Cerebellum (tissue), 4 donors: ENCODE measurements at places on chromosomes 7 and 10.

GRCh38 chr7:104901240-104901619, 112.8 kb upstream of the KMT2E start:
- DNase-seq, result no peak

GRCh38 chr10:113410618-113411017, 142.2 kb upstream of the HABP2 start:
- no peak for DNase-seq

DNA sequence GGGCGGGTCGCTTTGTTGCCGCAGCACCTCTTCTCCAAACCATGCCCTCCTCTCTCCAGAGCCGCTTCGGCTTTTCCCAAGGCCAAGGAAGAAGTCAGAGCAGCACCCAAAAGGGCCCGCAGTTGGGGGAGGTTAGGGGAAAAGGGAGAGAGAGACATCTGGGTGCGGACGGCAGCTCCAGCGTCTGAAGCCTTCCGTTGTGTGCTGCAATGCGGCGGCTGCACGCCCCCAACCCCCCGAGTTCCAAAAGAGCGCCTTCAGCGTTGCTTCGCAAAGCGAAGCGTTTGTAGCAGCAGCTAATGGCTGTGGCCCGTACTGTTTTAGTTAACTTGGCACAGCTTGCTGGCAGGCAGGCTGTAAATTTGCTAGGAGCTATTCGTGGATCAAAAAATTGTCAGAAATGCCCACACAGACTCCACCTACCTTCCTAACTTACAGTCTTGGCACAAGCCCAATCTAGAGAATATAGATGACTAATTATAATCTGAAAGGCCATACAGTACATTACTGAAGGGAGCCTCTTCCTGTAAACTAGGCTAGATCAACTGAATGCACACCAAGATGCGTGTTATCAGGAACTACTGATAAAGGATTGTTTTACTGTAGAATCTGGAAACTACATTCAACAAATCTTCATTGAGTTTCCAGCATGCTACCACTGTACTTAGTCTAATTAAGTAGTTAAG, 1.1 kb upstream of the KBTBD2 start:
- DNase-seq, result peak; percentile 34

- DNase-seq, result no peak
Observed at GRCh38 chr10:78985973-78986818, 82.6 kb upstream of the ZMIZ1 start.

DNA sequence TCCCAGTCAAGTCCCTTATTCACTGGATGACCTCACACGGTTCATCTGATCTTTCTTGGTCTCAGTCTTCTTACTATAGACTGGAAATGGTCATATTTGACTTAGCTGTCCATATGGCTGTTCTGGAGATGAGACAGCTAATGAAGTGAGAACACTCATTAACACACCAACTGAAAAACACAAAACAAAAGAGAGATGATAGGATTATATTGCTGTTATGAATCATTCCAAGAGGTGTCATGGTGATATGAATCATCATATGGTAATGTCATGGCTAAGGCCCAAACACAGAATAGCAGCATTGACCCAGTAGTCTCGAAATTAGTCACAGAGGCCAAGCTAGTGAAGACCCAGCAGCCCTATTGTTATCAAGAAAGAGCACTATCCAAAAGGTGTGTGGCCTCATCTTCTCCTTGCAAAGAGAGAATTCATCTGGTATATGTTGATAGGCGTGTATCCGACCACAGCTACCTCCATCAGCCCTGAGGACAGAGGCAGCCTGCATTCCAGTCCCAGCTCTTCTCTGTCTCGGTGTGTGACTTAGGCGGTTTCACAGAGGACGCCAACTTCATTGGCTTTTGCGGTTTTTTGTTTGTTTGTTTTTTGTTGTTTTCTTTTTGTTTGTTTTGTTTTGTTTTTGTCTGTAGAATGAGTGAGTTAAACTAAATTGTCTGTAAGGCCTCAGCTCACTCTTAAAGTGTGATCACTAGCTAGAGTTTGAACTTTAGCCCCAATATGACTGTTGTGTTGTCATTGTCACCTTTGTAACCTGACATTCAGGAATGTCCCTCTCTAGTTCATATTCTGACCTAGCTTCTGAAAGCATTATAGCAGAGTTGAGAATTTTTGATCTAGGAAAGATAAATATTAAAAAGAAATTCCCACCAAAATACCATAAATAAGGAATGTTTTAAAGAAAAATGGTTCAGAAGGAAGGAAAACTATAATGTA, 97.4 kb upstream of the PDCD4 start:
- DNase-seq, result no peak

GRCh38 chr7:121366852-121367431, 29.2 kb downstream of the FAM3C start:
- DNase-seq, result peak; percentile 23

- no peak for DNase-seq
Observed at GRCh38 chr10:131933016-131933695, 32.3 kb downstream of the PPP2R2D start.

- peak; percentile 37 for DNase-seq
Observed at GRCh38 chr10:87093632-87094372, 841 bp downstream of the GLUD1 start.

- no peak for DNase-seq
Observed at GRCh38 chr10:30434273-30435072, 489 bp downstream of the MAP3K8 start.

DNA sequence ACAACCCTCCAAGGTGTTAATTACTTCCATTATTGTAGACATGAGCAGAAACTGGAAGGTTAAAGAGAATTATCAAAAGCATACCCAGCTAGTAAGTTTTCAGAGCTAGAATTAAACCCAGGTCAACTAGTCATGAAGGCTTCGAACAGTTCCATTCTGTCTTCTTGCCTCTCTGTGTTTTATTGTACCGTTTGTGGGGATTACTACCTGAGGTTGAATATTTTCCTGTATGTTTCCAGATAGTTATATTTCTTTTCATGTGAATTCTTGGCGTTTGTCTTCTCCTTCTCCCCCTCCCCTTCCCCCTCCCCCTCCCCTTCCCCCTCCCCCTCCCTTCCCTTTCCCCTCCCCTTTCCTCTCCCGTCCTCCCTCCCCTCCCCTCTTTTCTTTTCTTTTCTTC, 218.0 kb upstream of the GALNT17 start:
- no peak for DNase-seq

GRCh38 chr10:67697724-67698131, 1.7 kb upstream of the CTNNA3 start:
- peak; percentile 54 for DNase-seq

DNA sequence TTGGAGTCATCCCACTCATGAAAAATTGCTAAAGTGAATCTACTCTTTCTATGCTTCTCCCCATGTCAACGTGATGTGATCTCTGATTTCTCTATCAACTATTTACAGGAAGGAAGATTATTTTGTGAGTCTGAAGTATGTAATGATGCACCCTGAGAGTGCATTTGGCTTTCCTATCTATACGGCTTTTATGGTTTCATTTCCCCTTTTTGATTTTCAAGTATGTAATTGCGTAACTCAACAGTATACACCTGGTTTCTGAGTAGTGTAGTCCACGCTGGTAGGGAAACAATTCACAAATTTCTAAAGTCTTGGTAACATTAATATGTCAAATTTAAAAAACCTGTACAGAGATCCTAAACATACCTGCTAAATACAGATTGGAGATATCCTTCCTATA, 194.7 kb upstream of the SEMA3A start:
- no peak for DNase-seq

DNA sequence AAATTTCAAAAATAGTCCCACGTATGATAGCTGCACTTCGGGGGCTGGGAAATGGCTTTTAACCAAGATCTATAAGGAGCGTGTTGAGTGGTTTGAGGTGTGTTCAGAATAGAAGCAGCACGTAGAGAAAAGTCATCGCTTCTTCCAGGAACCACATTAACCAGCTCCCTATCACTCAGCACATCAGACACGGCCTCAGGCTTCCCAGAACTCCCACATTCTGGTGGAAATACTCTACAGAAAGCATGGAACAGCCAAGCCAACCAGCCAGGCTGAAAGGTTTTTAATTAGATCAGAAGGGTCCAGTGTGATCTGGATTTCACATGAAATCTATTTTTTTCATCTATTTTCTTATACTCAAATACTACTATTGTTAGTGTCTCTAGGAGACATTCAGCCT, 231.5 kb upstream of the NRP1 start:
- no peak for DNase-seq

DNA sequence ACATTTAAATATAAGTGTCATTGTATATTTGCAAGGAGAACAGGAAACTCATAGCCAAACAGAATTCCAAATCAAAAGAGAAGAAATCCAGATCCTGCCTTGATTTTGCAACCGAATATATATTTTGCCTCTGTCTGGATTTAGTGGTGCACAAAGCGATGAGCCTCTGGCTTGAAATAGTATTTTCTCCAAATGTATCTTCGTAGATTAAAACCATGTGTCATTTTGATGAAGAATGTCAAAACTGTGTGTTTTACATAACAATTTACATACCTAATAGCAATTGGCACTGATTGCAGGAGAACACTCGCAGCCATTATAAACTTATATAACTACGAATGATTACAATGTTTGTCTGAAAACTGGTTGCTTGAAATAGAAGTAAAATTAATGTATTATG, 156.4 kb downstream of the ARID5B start:
- no peak for DNase-seq

- DNase-seq, result no peak
Observed at GRCh38 chr10:15472431-15473395, 101.6 kb upstream of the FAM171A1 start.

- DNase-seq, result no peak
Observed at GRCh38 chr7:54591404-54592386, 49.5 kb downstream of the VSTM2A start.

- DNase-seq, result no peak
Observed at GRCh38 chr10:43998021-43998809, 349.5 kb upstream of the ZNF32 start.

- DNase-seq, result no peak
Observed at GRCh38 chr10:89279421-89279869, 22.4 kb upstream of the IFIT2 start.

GRCh38 chr10:117933036-117933435, 113.7 kb downstream of the RAB11FIP2 start:
- DNase-seq, result no peak

- DNase-seq, result no peak
Observed at GRCh38 chr7:47416492-47417480, 165.1 kb downstream of the TNS3 start.

- no peak for DNase-seq
Observed at GRCh38 chr10:69377191-69377590, 39.5 kb downstream of the TACR2 start.

- DNase-seq, result no peak
Observed at GRCh38 chr10:48254750-48255512, 19.6 kb downstream of the FRMPD2 start.

GRCh38 chr10:95756041-95756761, at the start of gene ENTPD1:
TSS of gene ENTPD1 (plus strand) at chr10:95756163. CDS start at chr10:95756240, 77 bp downstream.
- peak; percentile 4 for DNase-seq

DNA sequence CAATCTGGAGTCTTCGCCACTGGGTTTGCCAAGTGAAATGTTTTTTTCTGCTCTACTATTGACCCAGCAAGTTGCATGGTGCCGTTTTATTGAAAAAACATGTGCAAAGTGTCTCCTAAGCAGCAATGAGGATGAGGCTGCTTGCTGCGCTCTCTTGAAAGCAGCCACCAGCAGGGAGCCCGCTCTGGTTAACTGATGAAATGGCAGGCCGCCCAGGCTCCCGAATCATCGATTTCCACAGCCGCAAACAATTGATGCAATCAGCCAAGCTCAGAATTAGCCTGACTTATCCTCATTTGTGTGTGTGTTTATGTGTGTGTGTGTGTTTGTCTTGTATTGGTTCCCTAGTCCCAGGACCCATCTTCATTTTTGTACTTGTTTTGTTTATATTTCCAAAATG, 22.2 kb upstream of the LYZL1 start:
- peak; percentile 7 for DNase-seq

- no peak for DNase-seq
Observed at GRCh38 chr7:155722936-155723335, 78.5 kb downstream of the RBM33 start.

- peak; percentile 88 for DNase-seq
Observed at GRCh38 chr7:5557920-5558401, 134.3 kb upstream of the TNRC18 start.

DNA sequence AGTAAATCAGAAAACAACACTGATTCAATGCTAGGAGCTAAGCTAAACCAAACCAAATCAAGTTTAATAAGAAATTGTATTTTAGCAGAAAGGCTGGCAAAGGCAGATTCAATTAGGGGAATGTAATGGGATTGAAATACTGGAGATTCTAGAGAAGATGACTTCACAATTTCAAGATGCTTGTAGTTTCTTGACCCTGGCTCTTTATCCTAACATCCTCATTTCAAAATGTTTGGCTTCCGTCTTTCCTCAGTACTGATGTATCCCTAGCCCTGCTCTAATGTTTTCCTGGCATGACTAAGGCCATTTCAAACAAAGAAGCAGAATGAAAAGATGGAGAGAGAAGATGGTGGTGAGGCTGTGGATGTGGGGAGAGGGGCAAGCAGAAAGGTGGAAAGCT, 2.7 kb upstream of the JCAD start:
- DNase-seq, result no peak

DNA sequence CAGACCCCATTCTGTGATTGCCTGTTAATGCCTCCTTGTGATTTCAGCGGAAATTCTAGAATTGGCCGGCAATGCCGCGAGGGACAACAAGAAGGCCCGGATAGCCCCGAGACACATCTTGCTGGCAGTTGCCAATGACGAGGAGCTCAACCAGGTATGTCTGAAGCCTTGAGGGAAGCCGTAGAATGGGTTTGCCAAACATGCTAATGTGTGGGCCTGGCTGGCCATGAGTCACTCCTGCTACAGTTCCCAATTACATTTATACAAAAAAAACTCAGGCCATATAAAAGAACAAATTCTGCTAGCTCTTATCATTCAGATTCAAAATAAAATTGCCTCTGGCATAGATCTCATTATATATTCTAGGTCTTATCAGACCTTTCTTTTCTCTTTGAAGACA, 37.4 kb downstream of the MACROH2A2 start:
- no peak for DNase-seq

DNA sequence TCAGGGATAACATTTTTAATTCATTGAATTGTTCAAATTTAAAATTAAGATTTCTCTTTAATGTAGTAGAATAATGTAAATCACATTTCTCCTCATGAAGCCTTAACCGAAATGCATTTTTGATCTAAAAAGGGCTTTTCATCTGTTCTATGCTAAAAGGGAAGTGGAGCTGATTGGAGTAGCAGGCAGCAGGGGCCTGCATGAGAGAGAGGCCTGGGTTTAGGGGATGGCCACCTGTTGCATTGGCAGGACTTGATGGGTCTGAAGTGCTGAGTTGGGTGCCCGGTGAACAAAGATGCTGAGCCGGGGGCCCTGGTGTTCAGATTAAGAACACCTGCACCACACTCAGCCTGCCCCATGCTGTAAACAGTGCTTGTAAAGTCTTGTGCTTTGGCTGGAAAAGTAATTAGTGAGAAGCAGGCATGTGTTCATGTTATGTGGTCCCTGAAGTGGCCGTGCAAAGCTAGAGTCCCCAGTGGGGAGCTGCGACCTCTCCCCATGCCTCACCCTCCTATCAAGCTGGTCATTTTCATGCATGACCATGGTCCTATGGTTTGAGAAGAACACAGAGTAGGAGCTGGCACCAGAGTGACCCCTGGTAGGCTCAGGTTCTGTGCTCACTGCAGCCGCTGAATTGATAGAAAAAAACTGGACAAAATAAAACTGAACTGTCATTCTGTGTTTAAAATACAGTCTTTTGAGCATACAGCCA, 124.3 kb downstream of the ADCY1 start:
- DNase-seq, result no peak
